ENCODE measurements at places on chromosomes 2 and 18.

DNA sequence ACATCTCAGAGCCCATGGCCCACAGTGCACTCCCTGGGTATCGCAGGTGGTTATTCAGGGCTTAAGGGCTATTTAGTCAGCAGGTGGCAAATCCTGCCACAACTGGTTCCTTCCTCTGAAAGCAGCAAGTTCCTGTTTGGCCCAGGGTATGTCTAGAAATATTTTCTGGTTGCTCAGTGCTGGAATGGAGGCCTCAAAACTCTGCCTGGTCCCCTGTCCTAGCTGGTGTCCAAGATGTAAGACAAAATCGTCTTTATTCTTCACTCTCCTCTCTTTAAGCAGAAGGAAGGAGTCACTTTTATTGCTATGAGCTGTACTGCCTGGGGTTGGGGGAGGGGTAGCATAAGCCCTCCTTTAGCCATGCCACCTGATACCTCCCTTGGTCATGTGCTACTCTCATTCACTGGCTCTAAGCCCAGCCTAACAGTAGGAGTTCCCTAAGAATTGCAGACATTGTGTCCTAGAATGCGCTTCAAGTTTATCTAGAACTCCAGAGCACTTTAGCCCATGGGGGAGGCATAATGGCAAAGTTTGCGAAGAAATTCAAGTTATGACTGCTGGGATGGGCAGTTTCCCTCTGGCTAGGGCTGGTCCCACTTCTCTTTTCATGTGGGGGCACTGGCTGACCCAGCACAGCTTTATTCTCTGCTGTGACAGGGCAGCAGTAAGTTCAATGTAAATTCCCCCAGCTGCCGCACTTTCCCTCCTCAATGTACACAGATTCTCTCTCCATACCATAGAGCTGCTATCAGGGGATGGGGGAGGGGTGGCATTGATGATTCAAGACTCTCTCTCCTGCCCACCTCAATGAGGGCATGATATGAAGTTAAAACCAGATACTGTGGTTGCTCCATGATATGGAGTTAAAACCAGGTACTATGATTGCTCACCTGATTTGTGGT, 27.1 kb upstream of the CWC22 start:
- no peak for DNase-seq

GRCh38 chr2:48113767-48114166, 207.5 kb upstream of the FBXO11 start:
- DNase-seq = no peak

GRCh38 chr18:11747731-11748130, 58.7 kb downstream of the GNAL start:
- no peak for DNase-seq

- no peak for DNase-seq
Observed at GRCh38 chr2:157696036-157696435, 67.4 kb upstream of the ACVR1C start.

- no peak for DNase-seq
Observed at GRCh38 chr2:172783165-172783898, 47.7 kb downstream of the RAPGEF4 start.

GRCh38 chr2:38613849-38614213, 11.1 kb upstream of the HNRNPLL start:
- DNase-seq = no peak

DNA sequence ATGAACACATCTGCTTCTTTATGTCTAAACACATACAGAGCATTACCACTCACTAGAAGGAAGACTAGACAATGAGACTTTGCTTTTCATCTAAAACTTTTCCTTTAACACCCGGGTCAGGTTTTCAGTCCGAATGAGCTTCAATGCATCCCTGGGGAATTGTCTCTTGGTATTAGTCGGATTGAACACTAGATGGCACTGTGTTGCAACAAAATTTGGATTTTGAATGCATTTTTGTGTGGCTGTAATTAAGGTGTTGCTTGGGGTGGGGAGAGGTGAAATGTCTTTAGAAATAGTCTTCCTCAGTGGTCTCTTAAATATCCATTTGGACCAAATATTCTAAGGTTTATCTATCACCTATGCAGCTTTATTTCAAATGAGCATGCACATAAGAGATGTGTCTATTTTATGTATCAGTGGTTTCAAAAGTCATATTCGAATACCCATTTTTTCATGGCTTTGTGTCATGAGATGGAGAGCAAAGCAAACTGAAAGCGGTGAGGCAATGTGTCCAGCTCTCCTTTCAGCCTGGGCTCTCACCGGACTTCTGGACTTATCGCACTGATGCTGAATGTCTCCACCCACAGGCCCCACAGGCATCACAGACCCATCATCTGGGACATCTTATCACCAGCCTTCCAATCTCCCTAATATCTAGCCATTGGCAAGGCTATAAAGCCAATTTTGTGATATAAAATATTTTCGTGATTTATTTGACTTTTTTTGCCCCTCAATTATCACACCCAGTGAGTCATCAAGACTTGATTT, 510.3 kb downstream of the RNF144A start:
- peak; percentile 69 for DNase-seq

DNA sequence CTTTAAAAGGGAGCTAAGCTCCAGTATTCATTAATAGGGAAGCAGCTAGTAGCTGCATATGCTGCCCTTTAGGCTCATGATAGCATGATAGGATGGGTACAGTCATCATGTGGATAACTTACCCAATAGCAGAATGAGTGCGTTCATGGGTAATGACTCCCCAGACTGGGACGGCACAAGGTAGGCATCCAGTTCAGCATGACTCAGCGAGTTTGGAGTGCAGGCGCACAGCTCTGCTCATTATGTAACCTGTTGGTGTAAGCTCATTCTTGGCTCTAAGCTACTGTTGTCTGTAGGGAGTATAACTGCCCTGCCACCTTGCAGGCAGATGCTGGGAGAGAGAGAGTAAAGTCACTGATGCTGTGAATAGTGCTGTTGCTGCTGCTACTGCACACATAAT, 209.2 kb upstream of the SYT4 start:
- no peak for DNase-seq

DNA sequence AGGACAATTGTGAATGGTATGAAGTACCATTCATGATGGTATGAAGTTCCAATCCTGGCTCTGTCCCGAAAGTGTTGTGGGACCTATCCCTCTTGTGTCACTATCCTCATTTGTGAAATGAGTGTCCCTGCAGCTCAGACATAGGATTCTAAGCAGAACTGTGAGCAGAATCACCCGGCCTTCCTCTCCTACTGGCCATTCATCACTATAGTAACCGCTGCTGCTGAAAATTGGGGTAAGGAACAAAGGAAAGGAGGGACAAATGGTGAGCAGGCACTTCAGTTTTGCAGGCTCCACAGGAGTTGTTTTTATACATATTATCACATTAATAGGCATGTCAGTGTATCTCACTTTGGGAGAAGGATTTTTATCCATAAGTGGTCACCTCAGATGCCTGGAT, 27.4 kb downstream of the SMYD1 start:
- no peak for DNase-seq

GRCh38 chr18:80202264-80202998, 44.9 kb downstream of the PARD6G start:
- no peak for DNase-seq

DNA sequence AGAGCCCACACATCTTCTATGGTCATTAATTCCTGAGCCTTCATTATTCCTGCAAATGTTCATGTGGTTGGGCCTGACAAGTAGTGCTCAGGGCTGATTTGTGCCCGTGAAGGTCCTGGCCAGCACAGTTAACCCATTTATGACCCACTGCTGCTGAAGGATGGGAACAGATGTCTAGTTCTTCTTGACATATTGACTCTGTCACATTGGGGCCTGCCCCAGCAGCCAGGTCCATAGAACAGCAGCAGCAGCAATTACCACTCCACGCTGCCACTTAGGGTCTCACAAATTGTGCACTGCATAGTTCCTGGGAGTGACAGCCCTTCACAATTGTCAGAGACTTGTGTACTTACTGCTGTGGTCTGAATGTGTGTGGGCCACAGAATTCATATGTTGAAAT, 442.3 kb upstream of the RGPD4 start:
- DNase-seq = no peak

DNA sequence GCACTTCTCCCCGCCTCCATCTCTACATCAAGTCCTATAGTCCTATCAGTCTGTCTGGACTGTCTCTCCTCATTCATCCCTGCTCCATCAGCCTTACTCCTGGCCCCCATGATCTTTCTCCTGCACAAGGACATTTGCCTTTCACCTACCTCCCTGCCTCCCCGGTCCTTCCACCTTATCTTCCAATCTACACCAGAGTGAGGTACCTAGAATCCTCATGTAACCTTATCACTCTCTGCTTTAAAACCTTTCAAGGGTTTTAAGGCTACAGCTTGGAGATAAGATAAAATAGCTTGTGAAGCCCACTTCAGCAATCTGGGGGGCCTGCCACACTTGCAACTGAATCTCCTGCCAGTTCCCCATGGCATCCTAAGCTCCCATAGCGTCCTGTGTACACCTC, 12.8 kb downstream of the CDC42EP3 start:
- DNase-seq = no peak

GRCh38 chr2:11117776-11118175, 37.5 kb upstream of the SLC66A3 start:
- no peak for DNase-seq

GRCh38 chr2:67839668-67840067, 223.1 kb downstream of the C1D start:
- no peak for DNase-seq

DNA sequence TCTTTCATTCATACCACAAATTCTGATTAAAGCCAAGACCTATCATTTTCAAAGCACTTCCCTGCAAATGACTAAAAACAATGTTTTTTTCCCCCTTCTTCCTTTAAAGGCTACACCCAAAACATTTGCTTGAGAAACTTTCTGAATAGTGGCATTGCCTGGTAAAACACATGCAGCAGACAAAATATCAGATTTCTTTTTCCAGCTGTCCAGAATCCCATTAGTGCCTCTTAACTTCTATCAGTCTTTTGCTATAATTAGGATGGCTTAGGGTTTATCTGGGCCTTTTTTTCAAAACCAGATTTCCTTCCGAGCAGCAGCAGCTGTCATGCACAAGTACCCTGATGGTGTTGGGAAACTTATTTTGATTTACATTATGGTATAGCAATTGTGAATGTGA, 50.6 kb downstream of the ALPK2 start:
- no peak for DNase-seq

DNA sequence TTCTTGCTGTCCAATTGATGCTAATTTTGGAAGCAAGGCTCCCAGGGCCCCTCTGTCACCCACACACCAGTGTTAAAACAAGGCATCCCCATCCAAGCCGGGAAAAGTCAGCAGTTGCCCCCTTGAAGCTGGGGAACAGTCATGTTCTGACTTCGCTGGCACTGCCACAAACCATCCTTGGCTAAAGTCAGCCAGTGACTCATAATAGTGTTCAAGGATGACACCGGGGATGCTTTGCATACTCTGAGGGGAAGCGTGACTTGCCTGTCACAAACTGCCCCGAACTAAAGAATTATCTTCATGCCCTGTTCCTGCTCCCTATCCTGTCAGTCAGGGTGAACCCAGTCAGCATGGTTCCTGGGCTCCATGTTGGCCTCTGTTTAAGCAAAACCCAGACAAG, 37.0 kb downstream of the TGFA start:
- no peak for DNase-seq

- no peak for DNase-seq
Observed at GRCh38 chr2:219028141-219028540, 13.2 kb downstream of the CFAP65 start.

- no peak for DNase-seq
Observed at GRCh38 chr18:32975163-32975436, 202.3 kb upstream of the KLHL14 start.

DNA sequence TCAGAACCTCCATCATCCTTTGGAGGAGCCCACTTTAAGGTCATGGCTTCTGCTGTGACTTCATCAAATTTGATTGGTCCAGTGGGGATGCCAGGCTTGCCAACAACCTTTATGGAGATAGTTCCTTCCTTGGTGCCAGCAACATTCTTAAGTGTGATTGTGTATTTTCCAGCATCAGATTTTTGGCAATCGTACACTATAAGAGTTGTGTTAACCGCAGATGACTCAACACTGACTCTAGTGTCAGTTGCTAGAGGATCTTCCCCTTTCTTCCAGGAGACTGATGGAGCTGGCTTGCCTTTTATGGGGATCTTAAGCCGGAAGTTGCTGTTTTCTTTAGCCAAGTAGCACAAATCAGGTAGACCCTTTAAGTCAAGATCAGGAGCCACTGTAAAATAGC, 98.7 kb downstream of the PLEKHA3 start:
- DNase-seq = no peak
